Amniotic stem cell (primary cell): ENCODE measurements at places on chromosomes 5 and 9.

DNA sequence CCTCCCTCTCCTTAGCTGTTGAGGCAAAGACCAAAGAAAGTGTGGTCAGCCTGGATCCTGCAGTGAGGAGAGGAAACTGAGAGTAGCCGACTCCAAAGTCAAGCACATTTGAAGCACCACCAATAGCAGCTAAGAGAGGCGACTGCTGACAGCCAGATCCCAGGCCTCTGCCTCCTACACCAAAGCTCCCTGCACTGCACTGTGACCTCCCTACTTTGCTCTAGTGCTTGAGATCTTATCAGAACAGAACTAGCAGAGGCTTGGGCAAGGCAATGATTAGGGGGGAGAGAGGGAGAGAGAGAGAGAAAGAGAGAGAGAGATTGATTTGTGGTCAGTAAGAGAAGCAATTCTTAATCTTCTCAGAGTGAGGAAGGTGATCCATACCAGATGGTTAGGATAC, 216.3 kb downstream of the CDK5RAP2 start:
- DNase-seq, result no peak

GRCh38 chr9:110742741-110743371, 74.3 kb downstream of the MUSK start:
- no peak for DNase-seq

DNA sequence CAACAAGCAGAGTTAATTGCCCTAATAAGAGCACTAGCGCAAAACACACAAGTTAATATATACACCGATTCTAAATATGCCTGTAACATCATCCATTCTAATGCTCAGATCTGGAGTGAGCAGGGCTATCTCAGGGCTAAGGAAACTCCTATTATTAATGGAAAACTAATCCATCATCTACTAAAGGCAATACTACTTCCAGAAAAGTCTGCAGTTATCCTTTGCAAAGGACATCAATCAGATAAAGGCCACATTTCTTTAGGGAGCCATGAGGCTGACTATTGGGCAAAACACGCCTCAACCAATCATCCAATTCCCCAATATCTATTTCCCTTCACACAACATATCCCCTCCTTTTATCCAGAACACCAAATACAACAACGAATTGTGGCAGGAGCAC, 1032.3 kb upstream of the NUDT12 start:
- no peak for DNase-seq

DNA sequence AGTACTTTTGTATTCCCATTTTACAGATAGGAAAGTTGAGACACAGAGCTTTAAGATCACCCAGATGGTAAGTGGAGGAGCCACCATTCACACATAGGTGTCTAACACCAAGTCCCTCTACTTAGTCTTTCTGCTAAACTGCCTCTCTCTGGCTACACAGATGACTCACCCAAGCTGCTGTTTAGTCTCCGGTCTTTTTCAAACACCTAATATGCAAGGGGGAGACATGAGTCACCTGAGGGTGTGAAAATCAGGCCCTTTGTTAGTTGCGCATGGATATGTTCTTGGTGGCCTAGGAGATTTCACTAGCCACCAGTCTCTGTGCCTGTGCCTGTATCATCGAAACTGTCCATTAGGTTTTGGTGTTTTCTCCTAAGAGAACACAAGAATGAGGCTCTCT, 117.8 kb downstream of the MAST4 start:
- no peak for DNase-seq

- no peak for DNase-seq
Observed at GRCh38 chr5:148937239-148937638, 110.8 kb downstream of the ADRB2 start.

GRCh38 chr9:30482499-30482898, 1901.9 kb upstream of the ACO1 start:
- no peak for DNase-seq

DNA sequence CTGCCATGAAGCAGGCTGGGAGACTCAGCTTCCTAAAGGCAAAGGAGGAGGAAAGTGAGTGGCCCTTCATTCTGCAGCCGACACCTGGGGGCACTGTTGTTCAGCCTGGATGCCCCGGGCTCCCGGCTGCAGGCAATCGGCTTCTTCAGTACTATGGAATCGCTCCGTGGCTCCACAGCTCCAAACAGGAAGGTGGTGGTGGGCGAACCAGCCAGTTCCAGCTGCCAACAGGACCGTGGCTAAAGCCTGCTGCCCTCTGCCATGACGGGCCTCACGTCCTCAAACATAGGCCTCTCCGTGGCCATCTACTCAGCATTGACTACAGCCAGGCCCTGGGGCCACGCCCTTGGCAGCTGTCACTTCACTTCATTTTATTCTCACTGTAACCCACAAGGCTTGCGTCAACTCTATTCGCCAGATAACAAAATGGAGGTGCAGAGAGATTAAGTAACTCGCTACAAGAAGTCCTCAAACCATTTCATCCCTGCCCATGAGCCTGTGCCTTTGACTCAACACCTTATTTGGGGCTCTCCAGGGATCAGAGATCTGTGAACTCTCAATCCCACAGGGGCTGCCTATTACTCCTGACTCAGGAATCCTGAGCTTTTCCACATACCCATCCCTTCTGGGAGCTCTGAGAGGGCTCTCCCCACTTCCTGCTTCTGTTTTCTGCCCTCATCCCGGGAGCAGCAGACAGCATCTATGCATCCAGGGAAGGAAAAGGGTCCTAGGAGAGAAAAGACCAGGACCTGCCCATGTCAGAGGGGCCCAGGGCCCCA, 38.0 kb downstream of the PAX5 start:
- DNase-seq, result no peak

- DNase-seq, result no peak
Observed at GRCh38 chr5:171317230-171317629, 8.2 kb downstream of the TLX3 start.
